Activated T-cell treated with anti-CD3 and anti-CD28 coated beads, Interleukin-2, amount 50 U/mL, for 1 hour (primary cell): ENCODE measurements at places on chromosomes 4 and X.

GRCh38 chrX:2875798-2876399 is 47.2 kb downstream of the GYG2 start:
- no peak for DNase-seq

DNA sequence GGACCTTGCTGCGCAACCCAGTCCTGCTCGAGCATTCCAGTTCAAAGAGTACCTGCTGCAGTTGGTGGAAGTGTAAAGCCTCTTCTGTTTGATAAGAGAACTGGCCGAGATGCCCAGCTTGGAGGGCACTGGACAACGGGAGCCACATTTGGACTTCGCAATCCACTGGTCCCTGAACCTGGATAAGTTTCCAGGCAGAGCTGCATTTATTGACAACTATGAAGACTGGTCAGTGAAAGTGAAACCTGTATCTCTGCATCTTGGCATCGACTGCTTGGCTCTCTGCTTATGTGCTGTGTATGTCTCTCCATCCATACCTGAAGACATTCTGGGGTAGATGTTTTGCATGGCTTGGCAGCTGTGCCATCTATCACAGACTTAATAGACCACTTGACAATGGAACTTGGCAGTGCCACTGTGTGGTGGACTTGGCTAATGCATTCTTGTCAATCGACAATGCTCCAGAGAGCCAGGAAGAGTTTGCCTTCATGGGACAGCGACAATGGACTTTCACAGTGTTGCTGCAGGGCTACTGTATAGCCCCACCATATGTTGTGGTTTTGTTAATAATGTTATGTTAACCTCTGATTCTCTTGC is 43.5 kb upstream of the ZBTB33 start:
- DNase-seq: no peak

GRCh38 chrX:19805046-19805690 is 82.2 kb downstream of the SH3KBP1 start:
- DNase-seq: no peak

- DNase-seq: no peak
These were observed 110.8 kb upstream of the ATP8A1 start for GRCh38 chr4:42767669-42768068.

- no peak for DNase-seq
These were observed 6.0 kb upstream of the TEC start for GRCh38 chr4:48275686-48276085.
